Naive thymus-derived CD4-positive, alpha-beta T cell (primary cell): ENCODE measurements at places on chromosomes 7 and 10. TPM values are rescaled to one million over a fixed set of nuclear protein-coding genes. Genes with fewer than 3 reads are reported as not detected.

GRCh38 chr7:2281541-2281940 lies 32.7 kb downstream of the SNX8 start:
- no peak for DNase-seq

DNA sequence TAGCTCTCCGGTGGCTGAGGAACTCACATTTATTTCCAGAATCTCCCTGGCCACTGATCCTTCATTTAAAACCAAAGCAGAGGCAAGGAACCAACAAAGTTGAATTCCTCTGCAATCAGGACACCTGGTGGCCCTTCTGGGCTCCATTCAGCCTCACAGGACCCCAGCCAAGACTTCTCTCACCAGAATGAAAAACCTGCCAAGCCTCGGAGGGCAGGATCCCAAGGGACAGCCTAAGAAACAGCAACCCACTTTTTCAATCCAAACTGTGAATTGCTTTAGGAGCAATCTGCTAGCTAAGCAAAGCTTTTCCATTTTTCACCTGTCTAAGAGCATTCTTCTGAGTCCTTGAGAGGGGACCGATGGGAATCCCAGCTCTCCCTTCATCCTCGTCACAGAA lies 34.6 kb downstream of the OAT start:
- DNase-seq: no peak

DNA sequence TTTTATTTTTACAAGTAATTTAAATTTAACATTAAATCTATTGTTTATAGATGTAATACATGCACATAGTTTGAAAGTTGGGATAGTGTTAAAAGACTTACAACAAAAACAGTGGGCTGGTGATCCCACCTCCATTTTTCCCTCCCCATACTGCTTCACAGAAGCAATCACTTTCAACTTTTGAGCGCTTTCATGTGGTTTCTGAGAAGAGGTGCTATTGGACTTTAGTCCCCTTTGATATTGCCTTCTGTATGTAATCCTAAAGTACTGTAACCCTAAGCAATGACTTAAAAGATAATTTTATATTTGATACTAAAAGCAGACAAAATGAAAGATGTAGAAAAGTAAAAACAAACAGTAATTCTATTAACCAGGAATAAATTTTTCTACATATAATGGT lies 88.1 kb upstream of the FAM171A1 start:
- no peak for DNase-seq

- DNase-seq: no peak
Observed at GRCh38 chr7:14483663-14484062, 418.9 kb downstream of the DGKB start.

GRCh38 chr7:24703296-24703695 lies 54.0 kb downstream of the GSDME start:
- no peak for DNase-seq

GRCh38 chr10:44506386-44506785 lies 121.5 kb upstream of the CXCL12 start:
- DNase-seq: no peak

- no peak for DNase-seq
Observed at GRCh38 chr10:112208997-112209396, 25.4 kb upstream of the GPAM start.

DNA sequence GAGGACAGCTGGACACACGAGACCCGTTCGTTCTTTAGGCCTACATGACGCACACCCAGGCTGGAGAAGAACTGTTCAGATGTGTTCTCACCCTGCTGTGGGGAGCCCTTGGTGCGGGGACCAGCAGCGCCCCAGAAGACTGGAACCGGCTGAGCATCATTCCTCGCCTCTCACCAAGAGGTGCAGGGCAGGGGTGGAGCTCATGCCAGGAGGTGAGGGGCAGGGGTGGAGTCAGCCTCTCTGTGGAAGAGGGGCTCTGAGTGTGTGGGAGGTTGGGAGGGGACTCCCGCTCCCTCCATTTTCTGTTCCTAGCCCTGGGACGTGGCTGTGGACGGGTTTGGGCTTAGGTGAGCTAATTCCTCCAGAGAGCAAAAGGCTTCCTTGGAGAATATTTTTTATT lies 66.0 kb upstream of the SHH start:
- no peak for DNase-seq

DNA sequence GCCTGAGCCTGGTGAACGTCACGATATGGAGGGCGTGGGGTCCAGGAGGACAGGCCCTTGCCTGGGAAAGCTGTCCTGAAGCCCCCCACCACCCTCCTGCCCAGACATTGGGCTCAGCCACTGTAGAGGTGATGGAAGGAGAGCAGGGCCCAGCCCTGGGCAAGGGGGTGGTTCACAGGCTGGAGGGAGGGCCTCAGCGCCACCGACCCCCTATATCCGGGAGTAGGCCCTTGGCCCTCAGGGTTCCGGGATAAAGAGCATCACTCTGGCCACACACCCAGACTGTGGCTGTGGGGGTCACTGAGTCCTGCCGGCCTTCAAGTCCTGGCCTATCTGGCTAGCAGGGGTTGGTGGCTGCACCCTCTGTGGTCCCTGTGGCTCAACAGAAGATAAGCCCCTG lies 55.3 kb upstream of the GTF2IRD1 start:
- DNase-seq: no peak

DNA sequence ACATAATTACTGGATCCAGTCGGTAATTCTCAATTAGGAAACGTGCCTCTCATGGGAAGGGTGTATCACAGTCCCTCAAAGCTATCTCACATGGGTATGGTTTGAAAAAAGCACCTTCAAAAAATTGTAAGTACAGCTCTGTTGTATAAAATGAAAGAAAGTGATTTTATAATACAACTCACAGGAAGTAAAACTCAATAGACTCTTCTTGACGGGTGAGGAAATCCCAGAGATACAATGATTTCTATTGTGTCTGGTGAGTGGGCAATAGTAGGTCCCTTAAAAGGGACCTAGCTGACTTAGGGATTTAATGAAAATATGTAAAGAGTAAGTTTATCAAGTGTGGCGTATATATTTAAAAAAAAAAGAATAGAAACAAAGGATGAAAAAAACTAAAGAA lies 27.0 kb downstream of the TASOR2 start:
- DNase-seq: peak; percentile 11

- no peak for DNase-seq
Observed at GRCh38 chr10:109974504-109975191, 33.1 kb upstream of the ADD3 start.

DNA sequence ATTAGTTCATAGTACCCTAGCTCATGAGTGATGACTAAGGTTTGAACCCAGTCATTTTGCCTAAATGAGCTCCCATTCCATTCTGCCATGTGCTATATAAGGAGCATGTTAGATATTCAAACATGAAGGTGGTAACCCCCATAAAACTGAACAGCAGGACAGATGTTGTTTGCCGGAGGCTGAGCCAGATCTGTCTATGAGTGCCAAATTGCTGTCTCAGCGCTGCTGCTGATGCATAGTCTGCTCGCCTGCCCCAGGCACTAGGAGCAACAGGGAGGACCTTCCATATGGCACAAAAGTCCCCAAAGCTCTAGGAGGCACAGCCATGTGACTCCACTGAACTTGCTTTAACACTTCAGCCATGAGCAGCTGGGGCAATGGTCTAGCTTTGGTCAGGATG lies 466.0 kb upstream of the GHITM start:
- no peak for DNase-seq

- no peak for DNase-seq
Observed at GRCh38 chr7:30699706-30700495, 17.6 kb upstream of the CRHR2 start.

DNA sequence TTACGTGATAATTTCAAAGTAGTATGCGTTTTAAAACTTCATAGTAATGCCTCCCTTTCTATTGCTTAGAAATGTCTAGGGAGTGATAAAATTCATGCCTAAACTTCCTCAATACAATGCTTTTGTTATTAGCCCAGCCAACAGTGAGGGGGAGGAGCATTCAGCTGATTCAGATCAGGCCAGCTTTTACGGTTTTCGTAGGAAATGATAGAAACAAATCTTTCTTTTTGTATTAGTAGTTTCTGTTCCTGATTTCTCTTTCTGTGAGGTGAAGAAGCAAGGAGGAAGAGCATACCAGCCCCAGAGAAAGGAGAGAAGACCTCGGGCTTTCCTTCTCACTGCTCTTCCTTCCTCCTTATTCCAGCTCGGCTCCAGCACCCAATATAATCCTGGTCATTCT lies 35.2 kb upstream of the ITPRID1 start:
- DNase-seq: no peak

DNA sequence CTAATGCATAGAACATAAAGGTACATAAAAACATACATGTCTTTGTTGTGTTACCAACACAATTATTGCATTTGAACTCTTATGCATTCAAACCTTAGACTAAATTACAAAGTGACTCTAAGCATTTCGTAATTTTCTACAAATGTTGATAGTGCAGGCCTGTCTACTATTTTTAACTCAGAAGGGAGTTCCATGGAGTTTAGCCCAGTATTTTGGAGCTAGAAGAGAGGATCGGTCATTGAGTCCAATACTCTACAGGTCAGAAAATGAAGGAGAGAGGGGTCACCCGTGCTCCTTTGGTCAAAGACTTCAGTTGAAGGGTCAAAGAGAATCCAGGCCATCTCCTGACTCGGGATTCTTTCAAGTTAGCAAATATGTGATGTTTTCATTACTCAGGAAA lies 55.3 kb upstream of the SRRM3 start:
- no peak for DNase-seq

DNA sequence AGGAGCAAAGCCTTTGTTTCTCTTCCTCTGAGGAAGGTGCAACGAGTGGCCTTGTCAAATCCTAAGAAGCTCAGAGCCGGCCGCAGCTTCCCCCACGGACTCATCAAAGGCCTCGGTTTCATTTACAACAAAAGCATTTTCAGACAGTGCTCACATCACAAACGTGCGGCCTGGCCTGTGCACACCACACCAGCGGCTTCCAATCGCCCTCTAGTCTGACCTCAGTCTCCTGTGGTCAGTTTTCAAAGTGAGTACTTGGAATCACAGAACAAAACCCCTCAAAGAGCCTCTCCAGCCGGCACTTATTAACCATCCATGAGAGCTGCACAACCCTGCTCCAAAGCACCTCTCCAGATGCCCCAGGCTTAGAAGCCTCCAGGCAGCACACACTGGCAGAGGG lies 3.3 kb downstream of the RADIL start:
- no peak for DNase-seq

- no peak for DNase-seq
Observed at GRCh38 chr7:116229366-116229765, 19.0 kb downstream of the TES start.

DNA sequence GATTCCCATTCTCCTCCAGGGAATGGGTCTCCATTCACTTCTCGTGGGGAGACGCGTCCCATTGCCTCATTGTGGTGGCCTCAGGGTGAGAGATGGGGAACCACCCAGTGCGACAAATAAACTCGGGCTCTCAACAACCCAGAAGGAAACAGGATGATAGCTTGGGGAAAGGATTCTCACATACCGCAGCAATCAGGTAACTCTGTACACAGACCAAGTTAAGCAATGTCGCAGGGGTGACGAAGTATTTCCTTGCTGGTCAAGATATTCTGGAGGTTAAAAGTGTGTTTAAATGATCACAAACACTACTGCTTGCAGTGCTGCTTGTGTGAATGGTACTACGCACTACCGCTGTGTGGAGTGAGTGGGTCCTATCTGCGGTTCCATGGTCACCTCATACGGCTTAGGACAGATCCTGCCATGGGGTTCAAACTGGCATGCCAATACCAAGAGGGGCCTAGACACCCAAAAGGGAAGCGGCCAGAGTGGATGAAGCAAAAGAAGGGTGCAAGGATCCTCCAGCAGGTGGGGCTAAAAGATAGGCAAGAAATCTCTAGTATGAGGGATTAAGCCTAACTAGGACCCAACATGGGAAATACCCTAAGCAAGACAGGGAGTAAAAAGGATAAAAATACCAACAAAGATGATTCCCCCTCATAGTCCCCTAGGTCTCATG lies 143.8 kb upstream of the TMEM106B start:
- DNase-seq: peak; percentile 58

- DNase-seq: no peak
Observed at GRCh38 chr7:129828989-129829736, 123.6 kb downstream of the UBE2H start.

- no peak for DNase-seq
Observed at GRCh38 chr7:101486433-101487104, 123.9 kb downstream of the COL26A1 start.

- DNase-seq: peak; percentile 27
Observed at GRCh38 chr7:24401628-24402593, 117.9 kb downstream of the NPY start.

DNA sequence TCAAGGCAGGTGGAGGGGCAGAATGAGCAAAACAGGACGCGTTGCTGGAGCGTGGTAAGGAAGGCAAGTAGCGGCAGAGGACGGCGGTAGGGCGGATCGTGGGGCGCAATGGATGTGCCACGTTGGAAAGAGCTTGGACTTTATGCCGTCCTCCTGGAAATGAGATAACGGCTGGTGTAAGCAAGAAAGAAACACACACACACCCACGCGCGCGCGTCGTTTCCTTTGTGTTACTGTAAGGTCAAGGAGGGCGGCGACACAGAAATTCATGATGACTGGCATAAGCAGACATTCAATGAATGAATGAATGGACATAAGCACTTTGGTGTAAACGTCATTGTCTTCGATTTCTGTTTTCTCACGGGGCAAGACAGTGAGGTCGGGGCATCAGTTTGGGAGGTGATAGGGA lies 683 bp upstream of the ENTPD7 start:
- no peak for DNase-seq

DNA sequence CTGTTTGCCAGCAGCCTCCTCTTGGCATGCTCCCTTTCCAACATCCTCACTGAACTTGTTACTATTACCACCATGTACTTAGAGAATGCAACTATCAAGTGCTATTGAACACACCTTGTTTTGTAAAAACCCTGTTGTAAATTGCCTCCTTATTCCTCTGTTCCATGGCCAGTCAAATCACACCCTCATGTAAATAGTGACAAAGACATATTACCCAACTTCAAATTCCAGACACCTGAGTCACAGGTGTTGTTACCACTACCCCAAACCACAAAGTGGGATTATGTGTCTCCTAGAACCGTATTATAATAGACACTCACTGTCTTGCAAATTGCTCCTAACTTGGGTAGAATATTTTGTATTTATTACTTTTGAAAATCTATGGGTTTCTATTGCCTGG lies 263.2 kb upstream of the C7orf33 start:
- no peak for DNase-seq

- no peak for DNase-seq
Observed at GRCh38 chr10:129320340-129320739, 146.7 kb upstream of the MGMT start.

Gene AKR1C4
- total RNA-seq: not detected in 2 replicates

Gene CACNB2
- not detected for total RNA-seq

Gene GDF10
- 1.3 TPM for total RNA-seq

Gene GCK
- 0.88 TPM for total RNA-seq

Gene NEBL
- 0.19 TPM for total RNA-seq

Gene HERC4
- total RNA-seq: 67.0 and 71.6 TPM in 2 replicates

Gene UCMA
- not detected for total RNA-seq

Gene SLC39A12
- not detected for total RNA-seq

Gene AKR1C1
- total RNA-seq: 3.0 TPM

Gene FKBP6
- not detected for total RNA-seq

Gene LRRN3
- total RNA-seq: 216 and 227 TPM in 2 replicates

Gene UTF1
- 0.56 TPM for total RNA-seq

Gene ZNF398
- 27.4 TPM for total RNA-seq
